ENCODE measurements at places on chromosomes 12 and 14.

- DNase-seq = no peak
Measured at GRCh38 chr12:67080637-67081036, 188.5 kb upstream of the CAND1 start.

DNA sequence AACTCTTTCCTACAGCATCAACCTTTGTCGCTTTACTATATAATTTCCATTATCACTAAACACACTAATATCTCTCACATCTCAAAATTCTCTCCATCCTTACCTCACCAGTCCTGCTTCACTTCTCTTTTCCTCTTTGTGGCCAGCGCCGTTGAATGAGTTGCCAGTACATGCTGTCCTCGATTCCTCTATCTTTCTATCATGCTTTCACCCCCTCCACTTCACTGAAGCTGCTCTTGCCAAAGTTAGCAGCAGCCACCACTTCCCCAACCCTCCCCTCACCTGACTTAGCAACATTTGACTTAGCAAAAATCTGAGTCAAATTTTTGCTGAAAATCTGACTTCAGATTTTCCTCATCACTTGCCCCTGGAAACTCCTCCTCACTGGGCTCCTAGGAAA, 210.4 kb downstream of the ANO6 start:
- no peak for DNase-seq

DNA sequence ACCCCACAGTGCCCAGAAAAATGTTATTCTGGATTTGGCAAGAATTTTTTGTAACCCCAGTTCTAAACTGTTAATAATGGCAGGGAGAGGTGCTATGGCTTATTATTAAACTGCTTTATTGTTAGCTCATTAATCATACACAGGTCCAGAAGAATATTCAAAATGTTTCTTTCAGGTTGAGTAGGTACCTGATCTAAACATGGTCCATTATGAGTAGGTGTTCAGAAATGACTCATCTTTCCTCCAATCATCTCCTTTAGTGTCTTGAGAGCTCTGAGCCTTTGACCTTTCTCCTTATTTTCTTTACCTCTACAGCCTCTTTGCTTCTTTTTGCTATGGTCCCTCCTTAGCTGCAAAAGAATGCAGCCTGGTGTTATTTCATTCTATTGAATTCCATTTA, 211.0 kb upstream of the GARIN6 start:
- no peak for DNase-seq

DNA sequence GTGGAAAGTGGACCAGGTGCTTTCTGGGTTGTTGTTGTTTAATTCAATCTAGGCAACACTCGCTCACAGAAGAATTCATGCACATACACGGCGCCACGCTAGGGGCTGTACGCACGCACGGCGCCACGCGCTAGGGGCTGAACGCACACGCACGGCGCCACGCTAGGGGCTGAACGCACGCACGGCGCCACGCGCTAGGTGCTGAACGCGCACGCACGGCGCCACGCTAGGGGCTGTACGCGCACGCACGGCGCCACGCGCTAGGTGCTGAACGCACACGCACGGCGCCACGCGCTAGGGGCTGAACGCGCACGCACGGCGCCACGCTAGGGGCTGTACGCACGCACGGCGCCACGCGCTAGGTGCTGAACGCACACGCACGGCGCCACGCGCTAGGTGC, 54.3 kb downstream of the NINJ2 start:
- DNase-seq = no peak

- DNase-seq = no peak
Measured at GRCh38 chr14:85530626-85531025, 682 bp downstream of the FLRT2 start.

DNA sequence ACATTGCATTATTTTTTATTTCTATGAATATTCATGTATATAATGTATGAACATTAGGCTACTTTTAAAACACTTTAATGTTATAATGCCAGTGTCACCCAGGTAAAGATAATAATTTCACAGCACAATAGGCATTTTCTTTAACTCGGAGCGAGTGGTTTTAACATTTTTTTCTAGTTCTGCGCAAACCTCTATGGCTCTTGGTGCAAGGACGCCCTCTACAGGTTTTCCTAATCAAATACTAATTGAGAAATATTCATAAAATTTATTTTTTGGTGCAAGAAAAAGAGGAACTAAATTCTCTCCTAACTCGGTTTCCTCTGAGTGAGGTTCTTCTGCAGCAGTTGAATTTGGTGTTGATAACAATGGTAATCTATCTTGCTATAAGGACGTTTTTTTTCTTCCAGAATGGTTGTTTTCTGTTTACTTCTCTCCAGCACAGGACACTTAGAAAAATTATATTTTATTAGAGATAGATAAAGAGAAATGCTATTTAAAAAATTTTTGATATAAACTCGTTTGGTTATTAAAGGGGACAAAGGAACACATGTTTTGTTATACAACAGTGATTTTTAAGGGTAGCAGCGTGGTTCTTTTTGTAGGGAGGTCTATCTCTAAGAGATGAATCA, 2.4 kb upstream of the WIF1 start:
- no peak for DNase-seq

GRCh38 chr12:26523708-26524150, 309.3 kb downstream of the ITPR2 start:
- DNase-seq = peak; percentile 94

- DNase-seq = peak; percentile 34
Measured at GRCh38 chr12:108825201-108825950, 32.0 kb downstream of the SSH1 start.

- peak; percentile 21 for DNase-seq
Measured at GRCh38 chr14:69504775-69505174, 20.2 kb downstream of the PLEKHD1 start.

DNA sequence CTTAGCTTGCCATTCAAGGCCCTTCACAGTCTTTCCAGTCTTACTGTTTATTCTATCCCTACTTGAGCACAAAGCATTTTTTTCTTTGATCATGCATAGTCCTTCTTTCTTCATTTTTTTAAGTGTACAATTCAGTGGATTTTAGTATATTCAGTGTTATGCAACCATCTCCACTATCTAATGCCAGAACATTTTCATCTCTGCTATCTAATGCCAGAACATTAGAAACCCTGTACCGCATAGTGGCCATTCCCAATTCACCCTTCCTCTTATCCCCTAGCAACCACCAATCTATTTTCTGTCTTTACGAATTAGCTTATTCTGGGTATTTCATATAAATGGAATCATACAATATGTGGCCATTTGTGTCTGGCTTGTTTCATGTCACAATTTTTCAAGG, 13.4 kb downstream of the LPCAT3 start:
- no peak for DNase-seq

DNA sequence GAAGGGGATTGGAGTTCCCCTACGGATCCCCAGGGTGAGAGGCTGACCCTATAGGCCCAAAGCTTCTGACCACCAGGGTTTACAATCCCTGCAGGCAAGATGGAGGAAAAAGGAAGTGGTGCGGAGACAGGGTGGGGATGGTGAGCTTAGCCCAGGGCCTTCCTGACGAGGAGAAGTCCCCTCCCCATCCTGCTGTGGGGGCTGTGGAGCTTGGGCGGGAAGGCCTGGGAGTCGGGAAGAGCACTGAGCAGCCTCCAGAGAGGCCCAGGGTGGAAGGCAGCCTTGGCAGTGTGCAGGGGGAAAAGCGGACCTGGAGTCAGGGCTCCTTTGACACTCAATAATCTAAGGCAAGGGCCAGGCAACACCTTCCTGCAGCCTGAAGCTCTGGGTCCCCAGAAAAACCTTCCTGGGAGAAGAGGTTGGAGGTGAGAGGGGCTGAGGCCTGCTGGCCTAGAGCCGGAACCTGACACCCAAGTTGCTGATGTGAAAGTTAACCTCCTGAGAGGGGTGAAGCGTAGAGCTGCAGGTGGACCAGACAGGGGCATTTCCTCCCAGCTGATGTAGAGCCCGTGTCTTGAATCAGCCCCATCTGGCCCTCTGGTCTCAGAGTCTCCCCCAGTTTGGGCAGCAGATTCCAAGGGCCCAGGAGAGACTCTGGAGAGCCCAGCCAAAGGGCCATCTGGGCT, 6.0 kb downstream of the HDAC7 start:
- DNase-seq = no peak

DNA sequence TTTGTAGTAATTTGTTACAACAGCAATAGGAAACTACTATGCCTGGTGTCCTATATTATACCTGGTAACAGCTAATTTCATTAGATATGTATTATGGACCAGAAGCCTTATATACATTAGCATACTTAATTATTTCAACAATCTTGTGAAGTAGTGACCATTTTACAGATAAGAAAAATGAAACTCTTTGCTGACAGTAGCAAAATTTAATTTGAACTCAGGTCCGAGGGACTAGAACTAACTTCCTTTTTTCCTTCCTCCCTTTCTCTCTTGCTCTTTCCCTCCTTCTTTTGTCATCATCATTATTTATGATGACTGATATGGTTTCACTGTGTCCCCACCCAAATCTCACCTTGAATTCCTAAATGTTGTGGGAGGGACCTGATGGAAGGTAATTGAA, 482.0 kb downstream of the SNAPC1 start:
- no peak for DNase-seq

DNA sequence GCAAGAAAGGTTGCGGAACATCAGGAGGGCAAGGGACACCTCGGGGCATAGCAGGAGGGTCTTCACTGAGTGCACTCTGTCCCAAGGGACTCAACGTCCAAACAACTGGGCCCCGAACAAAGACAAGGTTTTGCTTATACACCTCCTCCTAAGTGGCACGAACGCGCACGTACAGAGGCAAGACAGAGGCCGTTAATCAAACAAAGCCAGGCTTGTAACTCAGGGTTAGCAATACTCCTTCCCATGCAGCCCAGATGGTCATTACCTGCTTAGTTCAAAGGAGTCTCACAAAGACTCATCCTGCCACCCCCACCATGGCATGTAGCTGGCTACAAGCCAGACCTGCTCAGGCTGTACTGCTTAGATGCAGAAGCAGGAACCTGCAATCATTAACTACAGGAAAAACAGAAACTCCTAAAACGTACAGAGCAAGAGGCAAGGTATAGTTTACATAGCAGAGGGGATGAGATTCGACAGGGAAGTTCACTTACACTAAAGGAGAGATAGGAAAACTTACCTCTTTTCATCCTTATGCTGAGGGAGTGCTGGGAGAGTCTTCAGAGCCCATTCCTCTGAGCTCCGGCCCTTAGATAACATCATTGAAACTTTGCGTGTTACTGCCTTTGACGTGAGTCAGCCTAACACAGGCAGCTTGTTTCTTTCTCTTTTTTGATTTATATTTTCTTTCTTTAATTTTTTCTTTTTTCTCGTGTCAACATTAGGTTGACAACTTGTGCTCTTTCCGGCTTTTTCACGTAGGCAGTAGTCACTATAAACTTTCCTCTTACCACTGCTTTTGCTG, 1319.1 kb downstream of the TMEM121 start:
- DNase-seq = no peak

- no peak for DNase-seq
Measured at GRCh38 chr12:75969768-75970167, 61.8 kb downstream of the PHLDA1 start.

- no peak for DNase-seq
Measured at GRCh38 chr14:45253070-45253753, at the start of gene MIS18BP1. Gene MIS18BP1, minus strand, starts transcription at chr14:45253202. Its CDS starts 5,916 bp downstream, at chr14:45247286.

DNA sequence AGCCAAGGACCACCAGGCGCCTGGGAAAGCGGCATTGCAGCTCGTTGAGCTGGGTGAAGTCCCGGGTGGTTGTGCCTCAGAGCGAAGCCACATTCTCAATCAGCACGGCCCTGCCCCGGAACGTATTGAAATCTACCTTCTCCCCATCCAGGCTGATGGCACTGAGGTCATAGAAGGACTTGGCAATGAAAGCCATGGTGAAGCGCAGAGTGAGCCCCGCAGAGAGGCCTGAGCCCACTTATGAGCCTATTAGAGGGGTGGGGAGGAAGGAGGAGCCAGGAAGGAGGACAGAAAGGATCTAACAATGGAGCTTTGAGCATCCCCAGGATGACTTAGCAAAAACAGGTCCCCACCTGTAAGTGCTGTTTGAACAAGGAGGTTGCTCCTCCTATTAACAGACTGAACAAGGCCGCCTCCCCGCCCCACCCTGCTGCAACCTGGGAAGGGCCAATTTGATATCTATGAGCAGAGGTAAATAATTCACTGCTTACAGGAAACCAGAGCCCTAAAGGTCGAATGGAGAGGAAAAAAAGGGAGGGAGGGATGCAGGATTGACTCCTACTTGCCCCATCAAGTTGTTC, at the start of gene GPX2:
Gene GPX2, minus strand, starts transcription at position 215 of the 581 bp plus-strand sequence. Its CDS starts 19 bp downstream, at position 196.
- no peak for DNase-seq

- no peak for DNase-seq
Measured at GRCh38 chr12:31860401-31860800, 98.8 kb upstream of the RESF1 start.

GRCh38 chr14:76098047-76098446, 53.7 kb upstream of the GPATCH2L start:
- DNase-seq = no peak

DNA sequence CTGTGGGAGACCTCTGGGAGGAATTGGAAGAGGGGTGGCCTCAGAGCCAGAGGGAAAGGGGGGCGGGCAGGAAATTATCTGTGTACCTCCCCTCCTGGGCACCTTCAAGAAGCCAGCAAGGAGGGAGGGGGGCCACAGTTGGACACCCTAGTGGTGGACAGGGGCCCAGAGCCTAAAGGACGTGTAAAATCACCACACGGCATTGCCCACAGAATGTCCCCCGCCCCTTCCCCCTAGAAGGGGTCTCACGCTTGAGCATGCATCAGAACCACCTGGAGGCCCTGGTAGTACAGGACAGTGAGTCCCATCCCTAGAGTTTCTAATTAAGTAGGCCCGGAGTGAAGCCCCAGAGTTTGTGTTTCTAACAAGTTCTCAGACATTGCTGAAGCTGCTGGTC, 8.2 kb downstream of the ENDOU start:
- no peak for DNase-seq

DNA sequence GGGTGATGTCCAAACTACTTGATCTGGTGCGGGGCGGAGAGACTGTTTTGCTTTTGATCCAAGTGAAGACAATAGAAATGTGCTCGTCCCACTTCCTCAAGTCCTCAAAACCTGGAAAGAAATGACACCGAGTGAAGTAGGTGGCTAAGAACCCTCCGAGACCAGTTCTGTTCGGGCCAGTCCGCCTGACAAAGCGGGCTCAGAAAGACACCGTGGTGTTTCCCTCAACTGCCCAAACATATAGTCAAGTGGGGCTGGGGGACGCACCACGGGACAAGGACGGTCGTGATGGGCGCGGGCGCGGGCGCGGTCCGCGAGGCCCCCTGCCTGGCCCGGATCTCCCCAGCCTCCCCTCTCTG, 1.6 kb downstream of the PHLDA1 start:
- no peak for DNase-seq

- DNase-seq = no peak
Measured at GRCh38 chr12:11656550-11656949, 7.1 kb downstream of the ETV6 start.

- DNase-seq = no peak
Measured at GRCh38 chr12:103100257-103100831, 142.9 kb downstream of the ASCL1 start.

GRCh38 chr12:115506822-115507559, 770.5 kb downstream of the MED13L start:
- DNase-seq = no peak

GRCh38 chr12:4009979-4010704, 136.9 kb upstream of the PARP11 start:
- no peak for DNase-seq

- no peak for DNase-seq
Measured at GRCh38 chr12:6708960-6709394, 8.4 kb upstream of the PIANP start.

- no peak for DNase-seq
Measured at GRCh38 chr14:75442642-75443041, 14.8 kb downstream of the JDP2 start.

GRCh38 chr12:48311313-48311712, 39.4 kb downstream of the ZNF641 start:
- DNase-seq = no peak

GRCh38 chr14:76761136-76761959, at the start of gene VASH1:
Gene VASH1, plus strand, starts transcription at chr14:76761468. Its CDS starts 1,354 bp downstream, at chr14:76762822.
- no peak for DNase-seq

Measured in cerebellar nuclear complex (tissue), 1 donor.